ENCODE measurements at places on chromosomes 1 and 21. TPM values are rescaled to one million over a fixed set of nuclear protein-coding genes. Genes with fewer than 3 reads are reported as not detected.

Gene CFHR3
- 0.23 TPM for total RNA-seq

Gene DONSON
- 4.4 TPM for total RNA-seq

Gene IPO9
- 44.5 TPM for total RNA-seq

GRCh38 chr1:248848602-248849001, 10.3 kb downstream of the ZNF692 start:
- DNase-seq, result no peak

GRCh38 chr1:219401724-219402625, 210.9 kb downstream of the ZC3H11B start:
- DNase-seq, result no peak
